ENCODE measurements at places on chromosomes 7 and 10. TPM values are rescaled to one million over a fixed set of nuclear protein-coding genes. Genes with fewer than 3 reads are reported as not detected.

The NODAL gene
- total RNA-seq: not detected

The CLIP2 gene
- 27.6 TPM for total RNA-seq

The PLXDC2 gene
- 4.9 TPM for total RNA-seq

The SPDYE2 gene
- not detected for total RNA-seq

The CRYGN gene
- total RNA-seq: not detected

The CYP3A4 gene
- total RNA-seq: not detected

The ANKRD61 gene
- total RNA-seq: not detected

The NEUROG3 gene
- not detected for total RNA-seq

The ATP6V0A4 gene
- not detected for total RNA-seq

The CRCP gene
- total RNA-seq: 22.7 TPM

The CNPY1 gene
- not detected for total RNA-seq

The PLXNA4 gene
- under 0.01 TPM for total RNA-seq

The ETV1 gene
- 12.0 TPM for total RNA-seq

The ADAM12 gene
- 2.9 TPM for total RNA-seq

The HKDC1 gene
- under 0.01 TPM for total RNA-seq

The MCM10 gene
- total RNA-seq: 14.6 TPM

The CACNB2 gene
- 2.2 TPM for total RNA-seq

The ZNF503 gene
- total RNA-seq: 17.0 TPM

The TMEM178B gene
- under 0.01 TPM for total RNA-seq

The CYP2C8 gene
- total RNA-seq: not detected

All from bronchus fibroblast of lung (primary cell).